NCI-H460 (cell line): ENCODE measurements at places on chromosomes 4 and X.

GRCh38 chr4:65671372-65671771 is 1.1 kb upstream of the EPHA5 start:
- DNase-seq = no peak

GRCh38 chr4:159608436-159608835 is 505.6 kb downstream of the RAPGEF2 start:
- DNase-seq = no peak

- DNase-seq = peak; percentile 31
Observed at GRCh38 chr4:152992027-152992426, 55.9 kb downstream of the FHDC1 start.

DNA sequence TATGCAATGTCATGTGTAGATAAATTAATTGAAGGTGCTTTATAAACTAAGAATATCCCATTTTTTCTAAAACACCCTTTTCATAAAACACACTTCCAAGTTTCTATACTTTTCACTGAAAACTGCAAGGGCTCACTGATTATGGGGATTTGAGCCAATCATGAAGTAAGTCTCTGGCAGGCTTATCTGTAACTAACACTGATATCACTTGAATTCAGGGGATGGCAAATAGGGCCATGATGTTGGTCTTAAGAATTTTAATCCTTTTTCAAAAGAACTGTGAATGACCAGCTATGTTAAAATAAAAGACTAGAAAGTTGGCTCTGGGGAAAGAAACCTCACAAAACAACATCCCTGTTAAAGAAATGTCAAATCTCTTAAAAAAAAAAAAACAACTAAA is 13.0 kb upstream of the SEC24D start:
- no peak for DNase-seq

GRCh38 chrX:71650333-71650969 is 16.9 kb upstream of the LOC101059915 start:
- DNase-seq = no peak

DNA sequence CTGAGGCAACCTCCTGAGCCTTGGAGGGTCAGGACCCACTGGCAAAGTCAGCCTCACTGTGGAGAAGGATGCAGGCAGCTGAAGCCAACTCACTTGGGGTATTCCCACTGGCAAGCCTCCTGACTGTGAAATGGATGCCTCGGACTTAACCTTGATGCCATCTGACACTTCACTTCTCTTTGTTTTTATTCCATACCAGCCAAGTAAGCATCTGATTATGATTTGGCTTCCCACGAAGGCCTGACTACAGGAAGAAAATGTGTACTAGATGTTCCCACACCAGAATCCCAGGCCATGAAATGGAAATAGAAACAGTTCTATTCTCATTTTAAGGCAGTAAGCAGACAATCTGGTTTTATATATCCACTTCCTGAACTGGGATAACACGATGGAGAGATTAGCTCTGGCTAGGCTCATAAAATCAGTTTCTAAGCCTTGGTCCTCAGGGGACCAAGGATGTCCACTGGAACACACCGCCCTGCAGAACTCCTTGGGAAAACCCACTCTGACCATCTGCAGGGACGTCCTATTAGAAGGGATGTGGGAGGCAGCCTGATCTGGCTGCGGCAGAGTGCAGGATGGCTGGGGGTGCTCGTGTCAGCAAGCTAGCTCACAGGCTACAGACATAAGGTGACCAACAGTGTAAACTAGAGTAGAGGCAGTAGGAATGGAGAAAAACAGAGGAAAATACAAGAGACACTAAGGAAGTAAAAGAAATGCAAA is 89.3 kb downstream of the TSPAN5 start:
- DNase-seq = no peak

DNA sequence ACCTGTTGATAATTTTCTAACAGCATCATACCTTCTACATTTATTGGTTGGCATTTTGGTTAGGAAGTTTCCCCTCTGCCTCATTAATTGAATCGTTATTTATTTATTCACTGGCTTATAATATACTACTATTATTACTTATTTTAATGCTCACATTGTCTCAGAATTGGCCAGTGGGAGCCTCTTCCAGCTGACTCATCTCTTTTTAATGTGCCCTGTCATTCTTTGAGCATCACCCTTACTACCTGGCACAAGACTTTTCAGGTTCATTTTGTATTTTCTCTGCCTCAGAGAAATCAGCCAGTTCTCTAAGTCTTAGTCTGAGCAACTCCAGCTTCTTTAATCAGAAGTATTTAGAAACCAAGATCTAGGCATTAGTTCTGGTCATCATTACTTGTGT is 60.3 kb upstream of the PRRG3 start:
- DNase-seq = no peak

GRCh38 chr4:2932951-2933565 is 30.1 kb downstream of the NOP14 start:
- DNase-seq = no peak

- DNase-seq = no peak
Observed at GRCh38 chrX:4277122-4277521, 563.7 kb upstream of the PRKX start.

DNA sequence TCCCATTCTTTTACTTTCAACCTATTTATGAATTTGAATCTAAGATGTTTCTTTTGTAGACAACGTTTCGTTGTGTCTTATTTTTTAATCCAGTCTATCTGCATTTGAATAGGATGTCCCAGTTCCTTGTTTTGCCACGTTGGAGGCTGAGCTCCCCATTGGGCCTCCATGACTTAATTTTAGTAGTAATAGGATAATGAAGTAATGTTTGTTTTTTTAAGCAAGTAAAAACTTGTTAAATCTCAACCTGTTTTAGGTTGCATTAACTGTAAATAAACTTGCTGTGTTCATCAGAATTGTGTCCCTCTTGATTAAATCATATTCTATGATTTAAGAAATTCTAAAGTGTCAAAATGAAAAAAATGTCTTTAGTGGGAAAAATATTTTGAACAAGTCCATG is 25.3 kb downstream of the SLAIN2 start:
- DNase-seq = no peak

DNA sequence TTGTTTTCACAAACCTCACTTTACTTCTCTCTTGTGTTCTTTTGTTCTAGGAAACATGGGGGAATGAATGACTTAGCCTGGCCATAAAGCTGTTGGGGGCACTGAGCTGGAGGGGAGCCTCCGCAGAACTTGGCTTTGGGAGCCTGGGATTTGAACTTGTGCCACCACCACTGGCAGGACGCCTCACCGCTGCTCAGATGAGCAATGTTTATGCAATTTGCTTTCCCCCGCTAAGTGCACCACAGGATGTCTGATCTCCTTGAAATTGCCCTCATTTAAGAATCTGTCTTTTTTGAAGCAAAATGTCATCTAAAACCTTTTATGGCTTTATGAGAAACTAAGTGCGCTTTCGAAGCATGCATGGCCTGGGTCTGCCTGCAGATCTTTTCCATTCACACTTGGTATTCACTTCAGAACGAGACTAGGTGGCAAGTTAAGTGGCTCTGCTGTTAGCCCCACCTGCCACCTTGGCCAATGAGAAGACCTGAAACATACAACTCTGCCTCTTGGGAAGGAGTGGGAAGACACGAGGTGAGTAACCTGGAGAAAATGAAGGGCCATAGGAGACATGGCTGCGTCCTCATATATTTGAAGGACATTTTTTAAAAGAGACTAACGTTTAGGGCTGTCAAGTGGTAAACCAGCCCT is 119.3 kb downstream of the LDB2 start:
- DNase-seq = no peak

DNA sequence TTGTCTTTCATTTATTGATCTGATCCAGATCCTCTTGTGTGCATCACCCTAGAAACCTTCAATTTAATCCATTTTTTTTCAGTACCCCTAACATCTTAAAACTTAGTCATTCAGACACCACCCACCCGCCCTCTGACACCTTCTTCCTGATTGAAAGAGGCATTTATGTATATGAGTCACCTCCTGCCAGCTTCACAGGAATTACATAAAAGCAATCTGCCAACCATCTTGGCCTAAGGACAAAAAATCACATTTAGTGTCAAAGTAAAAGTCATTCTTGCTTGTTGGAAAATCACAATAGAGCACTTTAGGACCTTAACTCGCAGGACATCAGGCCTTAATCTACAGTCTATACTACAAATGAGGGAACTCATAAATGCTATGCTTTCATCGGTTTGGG is 52.1 kb downstream of the NDST3 start:
- DNase-seq = no peak

- DNase-seq = no peak
Observed at GRCh38 chr4:896216-896615, 35.9 kb downstream of the GAK start.

DNA sequence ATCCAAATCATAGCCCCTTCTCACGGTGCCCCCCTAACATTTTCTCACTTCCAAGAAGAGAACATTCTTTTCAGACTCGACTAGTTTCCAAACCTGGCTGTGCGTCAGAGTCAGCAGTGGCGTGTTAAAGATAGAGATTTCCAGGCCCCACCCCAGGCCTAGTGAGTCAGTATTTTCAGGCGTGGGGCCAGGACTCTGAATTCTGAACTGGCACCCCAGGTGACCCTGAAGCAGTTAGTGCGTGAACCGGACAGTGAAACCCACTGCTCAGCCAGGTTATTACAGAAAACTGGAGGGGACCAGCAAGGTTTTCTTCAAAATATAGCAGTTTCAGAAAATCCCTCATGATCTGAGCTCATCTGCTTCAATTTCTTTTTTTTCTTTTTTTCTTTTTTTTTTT is 35.0 kb upstream of the BCOR start:
- peak; percentile 60 for DNase-seq

DNA sequence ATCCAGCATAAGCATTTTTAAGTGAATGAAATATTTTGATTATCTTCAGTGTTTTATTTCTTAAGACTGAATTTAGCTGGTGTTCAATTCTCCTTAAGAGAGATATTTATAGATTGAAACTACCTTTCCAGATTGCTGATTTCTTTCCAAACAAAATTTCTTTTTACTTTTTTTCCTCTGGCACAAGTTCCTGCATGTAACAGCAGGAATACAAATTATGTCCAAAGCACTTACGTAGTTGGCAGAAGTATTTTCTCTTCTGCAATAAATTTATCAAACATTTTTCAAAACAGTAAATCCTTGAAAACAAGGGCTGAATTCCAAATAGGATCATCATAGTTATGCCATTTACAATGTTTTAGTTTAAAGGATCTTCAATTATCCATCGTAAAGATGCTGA is 412.6 kb downstream of the IQCM start:
- no peak for DNase-seq

DNA sequence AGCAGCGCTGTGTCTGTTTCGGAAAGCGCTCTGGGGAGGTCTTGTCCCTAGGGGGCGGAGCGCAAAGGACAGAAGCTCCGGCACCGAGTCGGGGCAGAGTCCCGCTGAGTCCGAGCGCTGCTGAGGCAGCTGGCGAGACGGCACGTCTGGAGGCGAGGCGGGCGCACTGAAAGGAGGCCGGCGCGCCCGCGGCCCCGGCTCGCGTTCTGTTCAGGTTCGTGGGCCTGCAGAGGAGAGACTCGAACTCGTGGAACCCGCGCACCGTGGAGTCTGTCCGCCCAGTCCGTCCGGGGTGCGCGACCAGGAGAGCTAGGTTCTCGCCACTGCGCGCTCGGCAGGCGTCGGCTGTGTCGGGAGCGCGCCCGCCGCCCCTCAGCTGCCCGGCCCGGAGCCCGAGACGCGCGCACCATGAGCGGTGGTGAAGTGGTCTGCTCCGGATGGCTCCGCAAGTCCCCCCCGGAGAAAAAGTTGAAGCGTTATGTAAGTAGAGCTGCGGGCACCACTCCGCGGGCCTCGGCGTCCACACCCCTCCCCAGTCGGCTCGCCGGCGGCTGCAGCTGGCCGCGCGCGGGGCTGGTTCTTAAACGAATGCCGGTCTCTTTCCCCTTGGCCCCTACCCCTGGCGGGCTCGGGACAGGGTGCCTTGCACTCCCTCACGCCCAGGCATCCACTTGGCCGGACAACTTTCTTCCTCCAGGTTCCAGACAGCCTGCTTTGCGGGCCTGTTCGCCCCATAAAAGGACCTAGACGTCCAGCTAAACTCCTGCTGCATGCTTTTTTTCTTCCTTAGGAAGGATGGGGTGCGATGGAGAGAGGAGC is at the start of gene GAB1:
TSS of gene GAB1 (plus strand) at position 96 of the 819 bp plus-strand sequence. CDS start at position 409, 313 bp downstream.
- DNase-seq = peak; percentile 52

- no peak for DNase-seq
Observed at GRCh38 chr4:124055336-124055735, 657.2 kb downstream of the ANKRD50 start.
